ENCODE measurements at places on chromosomes 6 and 20.

DNA sequence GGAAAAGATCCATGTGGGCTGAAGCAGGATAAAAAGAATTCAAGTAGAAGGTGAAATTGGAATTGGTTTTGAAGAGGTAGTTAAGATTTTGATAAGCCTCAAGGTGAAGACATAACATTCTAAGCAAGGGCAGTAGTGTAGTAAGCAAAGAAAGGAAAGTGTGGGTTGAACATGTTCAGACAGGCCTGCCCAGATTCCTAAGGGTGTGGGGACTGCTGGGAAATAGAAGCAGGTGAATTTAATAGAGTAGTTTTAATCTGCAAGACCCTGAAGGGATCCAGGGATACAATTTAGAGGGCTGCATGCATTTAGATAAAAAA lies 19.1 kb downstream of the TAB2 start:
- no peak for DNase-seq

DNA sequence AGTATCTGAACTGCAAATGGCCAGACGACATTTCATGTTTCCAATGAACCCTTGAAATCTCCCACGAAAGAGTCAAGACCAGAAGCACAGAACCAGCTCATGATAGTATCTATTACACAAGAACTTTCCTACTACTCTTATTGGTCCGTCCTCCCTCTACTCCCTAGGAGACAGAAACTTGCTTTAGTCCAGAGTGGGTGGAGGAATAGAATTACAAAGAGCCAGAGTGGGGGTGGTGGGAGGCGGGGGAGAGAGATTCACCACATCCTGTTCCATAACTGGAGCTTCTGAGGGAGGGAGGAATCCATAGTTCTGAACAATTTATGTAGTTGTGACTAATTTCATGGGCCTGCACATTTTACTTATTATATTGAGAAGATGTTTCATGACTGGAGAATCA lies 18.5 kb upstream of the WFDC10A start:
- DNase-seq, result no peak

DNA sequence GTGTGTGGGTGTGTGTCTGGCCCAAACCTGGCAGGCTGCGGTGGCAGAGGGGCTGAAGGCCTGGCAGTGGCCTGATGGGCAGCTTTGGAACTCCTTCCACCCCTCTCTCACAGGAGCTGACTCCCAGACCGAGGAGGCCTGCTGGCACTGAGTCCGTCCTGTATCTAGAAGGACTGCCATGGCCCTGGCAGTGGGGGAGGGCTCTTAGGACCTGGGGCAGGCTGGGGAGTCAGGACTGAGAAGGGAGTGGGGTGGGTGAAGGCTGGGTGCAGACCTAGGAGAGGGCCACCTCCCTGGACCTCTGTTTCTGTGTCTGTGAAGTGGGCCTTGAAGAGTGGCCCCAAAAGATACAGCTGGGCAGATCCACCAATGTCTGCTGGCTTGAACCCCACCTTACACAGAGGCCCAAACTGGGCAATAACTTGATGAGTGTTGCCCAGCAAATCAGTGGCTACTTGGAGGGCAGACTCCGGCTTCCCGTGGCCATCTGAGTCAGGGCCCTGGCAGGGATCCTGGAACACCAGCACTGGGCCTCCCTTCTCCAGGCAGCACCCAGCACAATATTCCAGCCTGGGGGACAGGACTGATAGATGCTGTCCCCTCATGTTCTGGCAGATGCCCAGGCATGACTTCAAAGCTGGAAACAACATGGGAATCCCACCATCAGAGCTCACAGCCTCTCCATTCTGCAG lies 46.7 kb upstream of the BLCAP start:
- no peak for DNase-seq

GRCh38 chr6:120622127-120622631 lies 712.1 kb downstream of the TBC1D32 start:
- no peak for DNase-seq

DNA sequence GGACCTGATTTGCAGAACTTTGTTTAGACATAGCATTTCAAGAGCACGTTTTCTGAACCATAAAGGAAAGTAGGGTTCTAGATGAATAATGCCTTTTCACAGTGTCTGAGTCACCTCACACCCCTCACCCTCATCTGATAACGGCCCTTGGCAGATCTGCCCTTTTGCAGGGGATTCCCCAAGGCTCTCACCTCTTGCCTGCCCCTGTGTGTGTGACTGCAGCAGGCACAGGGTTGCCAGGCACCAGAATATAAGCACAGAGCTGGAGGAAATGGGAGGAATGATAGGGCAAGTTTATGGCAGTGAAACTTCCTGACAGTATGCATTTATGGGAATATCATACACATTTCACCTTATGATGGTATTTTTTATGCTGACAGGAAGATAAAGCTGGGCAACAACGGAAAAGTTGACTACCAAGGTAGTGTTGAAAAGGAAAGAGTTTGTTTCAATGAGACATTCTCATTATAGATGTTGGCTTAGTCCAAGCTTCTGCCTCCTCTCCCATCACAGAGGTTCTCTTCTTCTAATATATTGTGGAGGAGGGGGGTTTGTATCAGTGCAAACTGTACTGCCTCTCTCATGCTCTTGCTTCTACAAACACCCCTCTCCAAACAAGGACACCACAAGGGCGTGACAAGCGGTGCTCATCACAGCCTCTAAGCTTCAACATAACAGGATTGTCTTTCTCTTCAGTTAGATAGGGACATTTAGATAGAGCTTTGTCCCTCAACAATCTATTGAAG lies 101.5 kb upstream of the BACH2 start:
- no peak for DNase-seq

GRCh38 chr6:45590226-45590625 lies 212.5 kb upstream of the SUPT3H start:
- DNase-seq, result no peak

- no peak for DNase-seq
Measured at GRCh38 chr6:56947924-56948323, 7.0 kb upstream of the BEND6 start.

DNA sequence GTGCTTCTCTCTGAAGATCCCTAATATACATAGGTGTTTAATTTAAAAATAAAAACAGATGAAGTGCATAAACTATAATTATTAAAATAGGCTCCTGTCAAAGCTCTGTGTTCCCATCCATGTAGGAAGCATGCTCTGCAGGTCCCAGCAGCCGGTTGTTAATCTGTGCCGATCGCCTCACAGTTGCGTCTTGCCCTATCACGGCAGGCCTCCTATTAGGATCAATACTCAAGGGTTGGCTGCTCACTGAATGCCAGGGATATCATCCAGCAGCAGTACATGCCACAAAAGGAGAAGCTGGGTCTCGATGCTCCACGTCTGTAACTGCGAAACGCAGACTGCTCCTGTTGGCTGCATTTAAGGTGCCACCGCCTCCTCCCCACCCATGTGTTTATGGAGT lies 369.8 kb downstream of the CDH4 start:
- no peak for DNase-seq

- DNase-seq, result no peak
Measured at GRCh38 chr6:128808856-128809255, 74.1 kb upstream of the LAMA2 start.

GRCh38 chr6:52562911-52563310 lies 13.9 kb downstream of the TRAM2 start:
- DNase-seq, result no peak

DNA sequence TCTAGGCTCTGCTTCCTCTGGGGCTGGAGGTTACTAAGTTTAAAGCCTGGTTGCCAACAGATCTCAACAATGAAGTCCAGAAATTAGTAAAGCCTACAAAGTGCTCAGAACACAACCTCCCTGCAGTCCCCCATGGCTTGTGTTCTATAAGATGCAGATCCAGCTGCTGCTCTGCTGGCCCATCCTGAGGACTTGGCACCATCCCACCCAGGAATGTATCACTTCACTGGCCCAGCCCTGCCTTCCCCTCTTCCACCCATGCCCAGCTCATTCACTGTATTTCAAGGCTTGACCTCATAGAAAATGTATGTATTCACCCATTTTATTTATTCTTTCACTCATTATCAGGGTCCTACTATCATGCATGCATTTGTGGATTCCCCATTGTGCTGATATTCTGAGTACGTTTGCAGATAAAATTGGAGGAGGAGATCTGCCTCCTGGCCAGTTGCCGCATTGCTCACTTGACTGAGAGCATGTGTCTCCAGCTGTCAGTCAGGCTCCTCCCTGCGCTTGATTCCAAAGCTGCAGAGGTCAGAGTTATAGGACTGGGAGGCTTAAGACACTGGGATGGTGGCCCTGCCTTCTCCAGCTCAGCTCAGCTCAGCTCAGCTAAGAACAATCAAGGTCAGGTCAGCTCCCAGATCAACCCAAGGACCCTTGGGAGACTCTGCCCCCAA lies 104.8 kb downstream of the MAFB start:
- no peak for DNase-seq

DNA sequence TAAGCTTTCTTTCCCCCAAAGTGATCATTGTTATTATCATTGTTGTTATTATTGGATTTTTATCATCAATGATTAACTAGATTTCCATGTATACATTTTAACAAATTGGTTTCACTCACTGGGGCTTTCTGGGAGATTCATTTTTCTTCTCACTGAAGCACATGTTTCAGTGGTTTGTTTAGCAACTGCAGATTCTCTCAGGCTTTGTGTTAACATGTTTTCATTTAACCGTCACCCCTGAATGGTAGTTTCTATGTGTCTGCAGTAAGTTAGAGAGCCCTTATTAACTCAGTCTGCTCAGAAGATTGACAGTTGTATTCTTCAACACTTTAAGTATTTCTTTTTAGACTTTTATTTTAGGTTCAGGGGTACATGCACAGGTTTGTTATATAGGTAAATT lies 12.4 kb downstream of the ZKSCAN4 start:
- no peak for DNase-seq

GRCh38 chr6:11331111-11331510 lies 98.6 kb upstream of the NEDD9 start:
- DNase-seq, result no peak

GRCh38 chr6:137705160-137706082 lies 161.6 kb upstream of the TNFAIP3 start:
- DNase-seq, result no peak

DNA sequence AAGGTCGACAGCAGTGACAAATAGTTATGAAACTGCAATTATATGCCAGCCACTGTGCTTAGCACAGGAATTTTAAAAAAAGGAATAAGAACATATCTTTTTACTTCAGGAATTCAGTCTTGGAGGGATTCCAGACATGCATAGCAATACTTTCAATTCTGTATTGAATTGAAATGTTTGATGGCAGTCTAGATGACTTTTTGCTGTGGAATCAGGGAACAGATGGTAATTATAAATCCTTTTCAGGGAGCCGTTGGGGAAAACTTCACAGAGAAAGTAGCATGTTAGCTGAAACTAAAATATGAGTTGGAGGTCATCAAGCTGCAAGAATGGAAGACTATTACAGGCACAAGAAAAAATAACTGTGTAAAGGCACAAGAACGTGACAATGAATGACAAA lies 74.8 kb downstream of the IMPG1 start:
- no peak for DNase-seq

GRCh38 chr6:45959534-45960145 lies 56.0 kb downstream of the CLIC5 start:
- DNase-seq, result no peak

GRCh38 chr6:133645966-133646740 lies 242.8 kb upstream of the TCF21 start:
- DNase-seq, result no peak

GRCh38 chr6:141667580-141668309 lies 465.0 kb upstream of the GJE1 start:
- DNase-seq, result no peak

- no peak for DNase-seq
Measured at GRCh38 chr6:8215631-8216030, 113.3 kb upstream of the EEF1E1 start.

DNA sequence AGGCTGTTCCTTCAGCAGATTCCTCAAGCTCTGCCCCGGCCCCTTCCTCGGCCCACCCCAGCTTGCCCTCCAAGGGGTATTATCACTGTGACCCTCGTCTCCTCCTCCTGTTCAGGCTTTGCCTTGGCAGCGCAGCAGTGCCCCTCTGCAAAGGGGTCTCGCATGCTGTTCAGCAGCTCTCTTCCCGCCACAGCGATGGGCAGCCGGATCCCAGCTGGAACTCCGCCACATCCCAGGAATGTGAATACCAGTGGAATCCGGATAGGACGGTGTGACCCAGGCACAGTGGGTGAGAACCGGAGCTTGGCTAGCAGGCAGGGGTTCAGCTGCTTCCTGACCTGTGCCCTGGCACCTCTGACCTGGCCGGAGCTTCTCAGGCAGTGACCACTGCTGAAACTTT lies 52.9 kb downstream of the RNASET2 start:
- DNase-seq, result no peak

DNA sequence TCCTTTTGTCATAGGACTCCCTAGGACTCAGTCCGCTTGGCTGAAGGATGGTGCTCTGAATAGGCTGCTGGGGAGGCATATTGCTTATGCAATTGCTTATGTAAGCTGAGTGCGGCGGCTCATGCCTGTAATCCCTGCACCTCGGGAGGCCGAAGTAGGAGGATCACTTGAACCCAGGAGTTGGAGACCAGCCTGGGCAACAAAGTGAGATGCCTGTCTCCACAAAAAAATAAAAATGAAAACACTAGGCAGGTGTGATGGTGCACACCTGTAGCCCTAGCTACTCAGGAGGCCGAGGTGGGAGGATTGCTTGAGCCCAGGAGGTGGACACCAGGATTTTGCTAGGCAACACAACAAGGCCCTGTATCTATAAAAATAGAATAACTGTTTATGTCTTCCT lies 81.3 kb downstream of the EYA2 start:
- no peak for DNase-seq

- DNase-seq, result no peak
Measured at GRCh38 chr6:139904568-139904967, 530.1 kb upstream of the CITED2 start.

- DNase-seq, result no peak
Measured at GRCh38 chr6:128350416-128351254, 169.8 kb downstream of the PTPRK start.

- no peak for DNase-seq
Measured at GRCh38 chr20:35122756-35123405, 24.3 kb downstream of the EDEM2 start.

DNA sequence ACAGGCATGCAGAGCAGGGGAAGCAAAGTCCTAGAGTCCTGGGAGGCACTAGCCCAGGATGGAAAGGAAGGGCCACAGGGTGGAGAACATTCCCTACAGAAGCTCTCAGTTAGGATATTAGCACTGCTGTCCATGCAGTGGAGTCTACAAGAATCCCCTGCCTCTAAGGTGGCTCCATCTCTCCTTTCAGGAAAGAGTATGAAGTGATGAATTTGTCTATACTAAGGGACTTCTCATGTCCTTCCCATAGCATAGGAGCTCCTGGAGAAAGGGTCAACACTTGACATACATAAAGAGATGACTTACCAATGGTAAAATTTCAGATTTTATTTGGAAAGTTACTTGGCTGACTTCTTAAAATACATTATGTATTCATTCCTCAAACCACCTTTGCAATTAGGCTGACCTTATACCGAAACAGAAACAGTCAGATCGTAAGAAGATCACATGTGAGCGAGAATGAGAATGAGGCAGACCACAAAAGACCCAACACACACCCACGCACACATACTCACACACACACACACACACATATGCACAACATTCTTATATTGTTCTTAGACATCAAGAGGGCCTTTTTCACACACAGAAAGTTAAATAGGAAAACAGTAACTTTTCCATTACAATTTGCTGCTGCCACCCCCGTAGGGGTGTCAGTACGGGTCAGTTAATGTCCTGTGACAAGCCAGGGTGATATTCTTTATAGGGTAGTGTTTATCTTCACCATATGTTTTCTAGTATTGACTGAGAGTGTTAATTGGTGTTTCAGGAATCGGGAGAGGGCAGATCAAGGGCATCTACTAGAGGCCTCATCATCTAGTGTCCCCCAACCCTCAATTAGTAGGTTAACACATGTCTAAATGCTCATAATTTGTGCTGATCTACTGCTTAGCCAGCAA lies 159.4 kb downstream of the FAXC start:
- DNase-seq, result no peak
